ENCODE measurements at places on chromosomes 5 and 9. TPM values are rescaled to one million over a fixed set of nuclear protein-coding genes. Genes with fewer than 3 reads are reported as not detected.

DNA sequence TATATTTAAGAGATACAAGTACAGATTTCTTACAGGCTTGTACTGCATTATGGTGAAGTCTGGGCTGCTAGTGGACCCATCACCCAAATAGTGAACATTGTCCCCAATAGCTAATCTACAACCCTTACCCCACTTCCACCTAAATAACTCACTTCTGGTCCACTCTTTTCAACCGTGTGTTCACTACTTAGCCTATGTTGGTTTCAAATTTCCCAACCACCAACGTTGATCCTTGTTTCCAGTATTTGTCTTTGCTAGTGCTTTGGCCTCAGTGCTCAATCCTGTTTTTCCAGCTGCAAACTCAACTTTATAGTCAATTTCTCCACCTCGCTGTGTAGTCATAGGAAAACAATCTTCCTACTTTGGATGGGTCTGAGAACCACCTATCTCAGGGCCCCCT lies 45.3 kb upstream of the TTC39B start:
- no peak overlapping the region for H3K27ac ChIP-seq
- no peaks in the 10 kb centered on the region for H3K27me3 ChIP-seq
- DNase-seq, result no peak
- peaks cover 28% of the 10 kb centered on the region for H3K4me1 ChIP-seq

The NMUR2 gene
- total RNA-seq, result not detected

GRCh38 chr9:117936185-117937130 lies 232.3 kb downstream of the TLR4 start:
- no peaks in the 10 kb centered on the region for H3K27me3 ChIP-seq
- no peaks in the 10 kb centered on the region for H3K4me1 ChIP-seq
- DNase-seq, result no peak
- H3K27ac ChIP-seq, result no peak overlapping the region
- no peak overlapping the region for H3K4me3 ChIP-seq

- no peaks in the 10 kb centered on the region for H3K27me3 ChIP-seq
- no peaks in the 10 kb centered on the region for H3K36me3 ChIP-seq
- H3K4me1 ChIP-seq, result no peaks in the 10 kb centered on the region
- no peak overlapping the region for H3K4me3 ChIP-seq
- H3K27ac ChIP-seq, result no peak overlapping the region
These were observed 41.1 kb downstream of the ISOC1 start for GRCh38 chr5:129135633-129136032.

The GLRA1 gene
- not detected for total RNA-seq

DNA sequence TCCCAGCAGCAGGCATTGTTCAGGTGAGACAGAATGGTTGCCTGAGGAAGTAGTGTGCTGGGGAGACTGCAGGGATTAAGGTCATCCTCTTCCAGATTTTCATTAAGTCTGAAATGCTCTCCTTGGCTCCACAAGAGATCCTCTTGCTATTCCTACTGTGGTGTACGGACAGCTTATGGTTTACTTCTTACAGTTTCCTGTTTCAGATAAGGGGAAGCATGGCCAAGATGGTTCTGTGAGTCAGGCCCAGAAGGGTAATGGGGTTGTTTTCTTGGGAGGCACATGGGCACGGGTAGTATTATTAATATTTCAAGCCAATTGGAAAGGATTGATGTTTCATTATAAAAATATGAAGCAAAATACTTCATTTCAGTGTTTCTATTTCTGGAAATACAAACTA lies 42.9 kb downstream of the GLRX start:
- H3K4me1 ChIP-seq, result peaks cover 5% of the 10 kb centered on the region
- DNase-seq, result no peak
- H3K27me3 ChIP-seq, result no peaks in the 10 kb centered on the region
- H3K27ac ChIP-seq, result no peak overlapping the region
- peaks cover 10% of the 10 kb centered on the region for H3K36me3 ChIP-seq

- no peak overlapping the region for H3K27ac ChIP-seq
- H3K36me3 ChIP-seq, result peaks cover 18% of the 10 kb centered on the region
- H3K4me3 ChIP-seq, result no peak overlapping the region
- no peak for DNase-seq
- no peaks in the 10 kb centered on the region for H3K4me1 ChIP-seq
These were observed 81.7 kb downstream of the ADAMTS19 start for GRCh38 chr5:129541648-129542251.

DNA sequence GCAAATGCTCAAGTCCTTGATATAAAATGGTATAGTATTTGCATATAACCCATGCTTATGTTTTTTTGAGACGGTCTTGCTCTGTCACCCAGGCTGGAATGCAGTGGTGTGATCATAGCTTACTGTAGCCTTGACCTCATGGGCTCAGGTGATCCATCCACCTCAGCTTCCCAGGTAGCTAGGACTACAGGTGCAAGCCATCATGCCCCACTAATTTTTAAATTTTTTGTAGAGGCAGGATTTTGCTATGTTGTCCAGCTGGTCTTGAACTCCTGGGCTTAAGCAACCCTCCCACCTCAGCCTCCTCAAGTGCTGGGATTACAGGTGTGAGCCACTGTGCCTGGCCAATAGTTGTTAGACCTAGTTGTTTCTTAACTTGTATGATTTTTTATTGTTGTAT lies 17.3 kb downstream of the SLC36A3 start:
- no peaks in the 10 kb centered on the region for H3K36me3 ChIP-seq
- H3K4me3 ChIP-seq, result no peak overlapping the region
- DNase-seq, result no peak

- H3K27me3 ChIP-seq, result peaks cover 18% of the 10 kb centered on the region
- H3K4me1 ChIP-seq, result no peaks in the 10 kb centered on the region
- H3K4me3 ChIP-seq, result no peak overlapping the region
- no peaks in the 10 kb centered on the region for H3K36me3 ChIP-seq
- H3K27ac ChIP-seq, result no peak overlapping the region
These were observed 134.2 kb upstream of the PRSS3 start for GRCh38 chr9:33661176-33661575.

The SPINK13 gene
- total RNA-seq, result not detected

DNA sequence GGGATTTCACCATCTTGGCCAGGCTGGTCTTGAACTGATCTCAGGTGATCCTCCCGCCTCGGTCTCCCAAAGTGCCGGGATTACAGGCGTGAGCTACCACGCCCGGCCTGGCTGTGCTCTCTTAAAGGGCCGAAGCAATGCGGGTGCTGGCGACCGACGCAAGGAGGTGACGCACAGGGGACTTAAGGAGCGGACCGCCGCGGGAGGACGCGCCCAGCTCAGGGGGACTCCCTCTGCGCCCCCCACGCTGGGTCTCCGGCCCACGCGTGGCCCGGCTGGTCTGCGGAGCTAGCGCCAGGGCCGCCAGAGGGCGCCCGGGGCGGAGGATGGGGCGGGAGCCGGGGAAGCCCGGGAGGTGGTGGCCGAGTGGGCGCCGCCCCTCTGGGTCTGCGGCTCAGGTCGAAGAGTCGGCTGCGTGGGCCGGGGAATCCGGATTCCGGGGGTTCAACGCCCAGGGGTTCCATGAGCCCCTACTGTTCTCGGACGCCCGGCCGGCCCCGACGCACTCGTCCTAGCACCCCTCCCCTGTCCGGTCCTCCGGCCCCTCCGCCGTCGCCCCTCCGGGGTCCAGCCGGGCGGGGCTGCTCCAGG lies 502 bp upstream of the CERCAM start:
- H3K36me3 ChIP-seq, result no peaks in the 10 kb centered on the region
- no peak overlapping the region for H3K27ac ChIP-seq
- H3K27me3 ChIP-seq, result peaks cover 17% of the 10 kb centered on the region

DNA sequence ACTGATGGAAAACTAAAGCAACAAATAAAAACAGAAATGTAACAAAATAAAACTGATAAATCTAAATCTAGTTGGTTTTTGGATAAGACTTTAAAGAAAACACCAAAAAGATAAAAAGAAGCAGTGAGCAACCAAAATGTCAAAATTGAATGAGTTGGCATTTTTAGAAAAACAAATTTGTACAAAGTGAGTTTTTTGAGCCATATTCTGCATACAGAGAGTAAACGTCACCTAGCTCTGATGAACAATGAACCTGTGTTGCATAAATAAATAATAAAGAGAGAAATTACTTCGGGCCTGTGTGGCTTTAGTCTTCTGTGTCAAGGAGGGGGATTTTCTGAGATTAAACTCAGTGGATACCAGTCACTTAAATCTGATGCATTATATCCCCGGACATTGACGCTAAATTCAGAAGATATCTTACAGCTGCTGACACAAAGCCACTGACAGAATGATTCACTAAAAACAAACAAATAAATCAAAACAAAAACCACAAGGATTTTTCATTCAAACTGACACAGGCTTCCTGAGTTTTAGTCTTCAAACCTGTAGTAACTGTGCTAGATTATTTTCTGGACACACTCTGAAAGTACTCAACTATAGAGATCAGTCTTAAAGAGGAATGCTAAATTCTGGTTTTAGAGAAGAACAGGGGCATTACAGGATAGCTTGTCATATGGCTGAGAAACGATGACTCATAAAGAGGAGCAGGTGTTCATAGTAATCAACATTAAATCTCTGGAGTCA lies 403.5 kb upstream of the ST8SIA4 start:
- no peak overlapping the region for H3K27ac ChIP-seq
- no peak overlapping the region for H3K4me3 ChIP-seq
- H3K36me3 ChIP-seq, result no peaks in the 10 kb centered on the region
- no peaks in the 10 kb centered on the region for H3K4me1 ChIP-seq
- DNase-seq, result no peak

- peaks cover 17% of the 10 kb centered on the region for H3K27me3 ChIP-seq
- DNase-seq, result no peak
- no peak overlapping the region for H3K4me3 ChIP-seq
- peaks cover 29% of the 10 kb centered on the region for H3K4me1 ChIP-seq
- H3K27ac ChIP-seq, result no peak overlapping the region
These were observed 70.7 kb upstream of the RAPGEF1 start for GRCh38 chr9:131810351-131811170.

The SNCAIP gene
- 13.7 TPM for total RNA-seq

- no peak overlapping the region for H3K4me3 ChIP-seq
- no peak overlapping the region for H3K27ac ChIP-seq
- no peaks in the 10 kb centered on the region for H3K36me3 ChIP-seq
- no peak for DNase-seq
- H3K27me3 ChIP-seq, result peaks cover 20% of the 10 kb centered on the region
These were observed 31.1 kb downstream of the POU4F3 start for GRCh38 chr5:146369691-146370090.

The PGM5 gene
- 3.9 TPM for total RNA-seq

The CNTNAP3 gene
- 1.6 TPM for total RNA-seq

GRCh38 chr9:81619353-81620001 lies 69.9 kb downstream of the TLE1 start:
- H3K27ac ChIP-seq, result no peak overlapping the region
- no peaks in the 10 kb centered on the region for H3K27me3 ChIP-seq
- H3K36me3 ChIP-seq, result peaks cover 28% of the 10 kb centered on the region
- H3K4me1 ChIP-seq, result peaks cover 28% of the 10 kb centered on the region
- DNase-seq, result no peak
- no peak overlapping the region for H3K4me3 ChIP-seq

DNA sequence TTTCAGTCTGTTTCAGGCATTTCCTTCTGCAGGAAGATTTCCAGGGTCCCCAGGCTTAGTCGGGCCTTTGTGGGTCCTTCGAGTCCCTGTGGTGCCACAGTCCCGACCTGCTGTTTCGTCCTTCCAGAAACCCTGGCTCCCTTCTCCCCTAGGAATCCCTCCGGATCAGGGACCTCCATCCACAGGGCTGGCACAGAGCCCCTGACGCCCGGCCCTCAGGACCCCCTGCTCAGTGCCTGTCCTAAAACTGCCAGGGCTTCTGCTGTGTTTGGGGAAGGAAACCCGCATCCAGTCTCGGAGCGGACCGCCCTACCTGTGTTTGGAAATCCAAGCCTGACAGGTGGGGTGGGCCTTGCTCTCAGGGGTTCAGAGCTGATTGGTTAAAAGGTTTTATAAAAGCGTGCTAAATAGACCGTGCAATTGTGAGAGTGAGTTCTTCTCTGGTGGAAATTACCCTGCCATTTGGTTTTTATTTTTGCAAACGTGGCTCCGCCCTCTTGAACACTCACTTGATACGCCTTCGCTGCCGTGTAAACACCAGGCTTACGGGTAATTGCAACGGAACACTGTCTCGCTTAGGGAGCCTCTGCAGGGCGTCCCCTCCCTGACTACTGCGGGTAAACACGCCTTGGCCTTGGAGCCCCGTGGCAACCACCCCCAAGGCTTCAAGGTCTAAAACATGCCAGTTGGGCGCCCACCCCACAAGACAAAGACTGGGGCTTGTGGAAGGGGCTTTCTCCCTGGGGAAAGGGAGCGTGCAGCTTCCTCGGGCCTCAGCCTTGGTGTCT lies 121.2 kb downstream of the PHF2 start:
- H3K27ac ChIP-seq, result no peak overlapping the region
- peaks cover 2% of the 10 kb centered on the region for H3K27me3 ChIP-seq
- no peak overlapping the region for H3K4me3 ChIP-seq
- no peak for DNase-seq

DNA sequence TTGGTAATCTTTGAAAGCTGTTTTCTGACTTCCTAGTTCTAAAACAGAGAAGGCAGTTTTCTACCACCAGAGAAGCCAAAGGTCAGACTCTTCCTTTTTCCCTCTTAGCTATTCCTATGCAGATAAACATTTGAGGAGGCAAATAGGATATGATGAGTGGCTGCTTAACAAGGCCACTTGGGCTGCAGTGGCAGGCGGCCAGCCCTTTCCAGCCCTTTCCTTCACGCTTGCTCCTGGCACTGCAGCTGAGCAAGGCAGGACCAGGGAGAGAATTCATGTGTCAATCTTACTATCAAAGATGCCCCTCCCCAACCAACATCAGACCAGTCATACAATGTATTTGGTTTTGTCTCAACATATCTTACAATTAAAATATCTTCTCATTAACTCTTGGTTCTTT lies 36.8 kb upstream of the RNF38 start:
- H3K4me3 ChIP-seq, result no peak overlapping the region
- H3K36me3 ChIP-seq, result peaks cover 1% of the 10 kb centered on the region
- no peak for DNase-seq
- peaks cover 8% of the 10 kb centered on the region for H3K4me1 ChIP-seq
- no peaks in the 10 kb centered on the region for H3K27me3 ChIP-seq
- peak overlapping the region; percentile 53 for H3K27ac ChIP-seq

GRCh38 chr9:87554171-87554910 lies 56.7 kb downstream of the DAPK1 start:
- peaks cover 4% of the 10 kb centered on the region for H3K36me3 ChIP-seq
- no peak overlapping the region for H3K4me3 ChIP-seq
- peaks cover 10% of the 10 kb centered on the region for H3K4me1 ChIP-seq
- no peak for DNase-seq

DNA sequence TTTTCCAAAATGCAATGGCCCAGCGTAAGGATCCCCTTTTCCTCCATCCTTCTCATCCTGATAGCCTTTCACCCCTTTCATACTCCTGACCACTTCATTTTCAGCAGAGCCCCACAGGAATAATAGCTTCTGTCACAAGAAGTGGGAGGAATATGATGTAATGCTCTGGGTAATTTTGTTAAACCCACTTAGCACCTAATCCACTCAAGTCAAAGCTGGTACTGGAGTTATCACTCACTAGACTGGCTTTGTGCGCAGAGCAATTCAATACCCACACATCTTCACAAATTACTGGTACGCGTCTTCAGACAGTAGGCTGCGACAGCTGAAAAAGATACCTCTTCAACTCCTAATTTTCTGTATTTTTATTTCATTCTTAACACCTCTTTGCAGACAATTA lies 2232.8 kb upstream of the WWC1 start:
- H3K36me3 ChIP-seq, result no peaks in the 10 kb centered on the region
- no peak for DNase-seq
- no peak overlapping the region for H3K4me3 ChIP-seq
- H3K27me3 ChIP-seq, result no peaks in the 10 kb centered on the region
